Stimulated activated CD8-positive, alpha-beta memory T cell treated with anti-CD3 and anti-CD28 coated beads, Interleukin-7, amount 100 ng/mL, for 1 hour (primary cell): ENCODE measurements at places on chromosomes 5 and 9.

DNA sequence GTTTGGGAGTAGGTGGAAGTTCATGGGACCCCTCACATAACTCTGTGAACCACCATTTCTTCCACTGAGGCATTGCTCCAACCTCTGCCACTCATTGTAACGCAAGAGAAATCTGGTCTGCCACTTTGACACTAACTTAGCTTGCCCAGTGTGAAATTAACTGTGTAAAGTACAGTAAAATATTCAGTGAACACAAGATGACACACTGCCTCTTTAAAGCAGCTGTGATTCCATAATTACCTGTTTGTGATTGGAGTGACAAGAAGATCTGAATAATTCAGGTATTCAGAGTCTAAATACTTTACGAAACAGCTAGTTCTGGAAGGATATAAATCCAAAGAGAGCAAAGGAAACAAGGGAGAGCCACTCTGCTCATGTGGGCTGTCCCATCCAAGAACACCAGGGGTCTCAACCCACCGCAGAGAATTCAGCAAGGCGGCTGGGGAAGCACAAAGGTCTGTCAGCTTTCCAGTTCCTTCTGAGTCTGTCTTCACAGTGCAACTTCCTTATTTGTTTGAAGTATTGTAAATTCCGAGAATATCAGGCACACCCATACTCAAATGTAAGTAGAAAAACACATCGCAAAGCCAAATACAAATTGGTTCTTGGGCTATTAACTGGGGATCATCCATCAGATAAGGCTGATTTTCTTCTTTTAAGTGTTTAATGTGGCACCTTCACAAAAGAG is 86.9 kb downstream of the GNAQ start:
- no peak for DNase-seq

GRCh38 chr5:57501414-57502201 is 19.0 kb upstream of the ACTBL2 start:
- no peak for DNase-seq

DNA sequence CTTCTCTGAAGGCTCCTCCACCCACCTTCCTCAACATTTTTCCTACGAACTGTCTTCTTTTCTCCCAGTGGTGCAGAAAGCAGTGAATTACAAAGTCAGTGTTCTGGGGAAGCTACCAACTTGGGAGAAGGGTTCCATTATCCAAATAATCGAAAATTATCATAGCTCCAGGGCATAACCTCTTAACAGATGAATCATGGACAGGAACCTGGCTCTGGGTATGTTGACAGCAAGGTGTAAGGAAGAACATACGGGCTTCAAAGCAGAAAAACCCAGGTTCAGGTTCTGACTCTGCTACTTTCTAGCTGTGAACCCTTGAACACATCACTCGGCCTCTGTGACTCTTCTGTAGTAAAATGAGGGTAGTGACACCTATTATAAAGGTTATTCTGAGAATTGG is 351.3 kb downstream of the ENC1 start:
- DNase-seq: no peak

GRCh38 chr5:107513337-107514085 is 157.2 kb downstream of the EFNA5 start:
- no peak for DNase-seq

DNA sequence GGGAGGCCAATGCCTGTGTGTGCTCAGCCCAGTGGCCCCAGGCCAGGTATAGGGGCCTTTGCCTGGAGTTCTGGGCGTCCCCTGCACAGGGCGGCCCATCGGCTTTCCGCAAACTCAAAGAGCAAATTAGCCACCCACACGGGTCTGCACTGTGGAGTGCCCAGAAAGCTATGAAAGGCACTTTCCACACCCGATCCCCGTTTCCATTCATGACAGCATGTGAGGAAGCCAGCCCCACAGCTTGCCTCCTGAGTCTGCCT is 5.2 kb downstream of the DBH start:
- DNase-seq: no peak

GRCh38 chr5:21882074-21882745 is 970.9 kb downstream of the CDH12 start:
- DNase-seq: no peak

GRCh38 chr5:122673343-122673742 is 101.5 kb upstream of the SNX2 start:
- DNase-seq: no peak

- no peak for DNase-seq
These were observed 107.2 kb downstream of the PDE4D start for GRCh38 chr5:59786334-59786805.

- DNase-seq: no peak
These were observed 14.4 kb upstream of the GDA start for GRCh38 chr9:72134801-72135200.

- no peak for DNase-seq
These were observed 270.2 kb upstream of the RASA1 start for GRCh38 chr5:86997516-86997915.

DNA sequence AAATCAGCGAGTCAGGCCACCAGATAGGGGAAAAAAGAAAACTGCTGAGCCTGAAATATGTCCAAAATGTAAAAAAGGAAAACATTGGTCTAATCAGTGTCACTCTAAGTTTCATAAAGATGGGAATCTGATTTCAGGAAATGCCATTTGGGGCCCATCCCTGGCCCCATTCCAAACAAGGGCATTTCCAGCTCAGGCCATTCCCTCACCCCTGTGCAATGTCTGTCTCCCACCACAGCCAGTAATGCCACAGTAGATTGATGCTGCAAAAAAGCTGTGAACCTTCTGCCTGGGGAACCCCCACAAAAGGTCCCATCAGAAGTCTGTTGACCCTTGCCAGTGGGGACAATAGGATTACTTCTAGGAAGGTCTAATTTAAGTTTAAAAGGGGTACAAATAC is 199.6 kb downstream of the YTHDC2 start:
- DNase-seq: no peak

- DNase-seq: no peak
These were observed 581.8 kb upstream of the C9orf72 start for GRCh38 chr9:28155067-28155466.

- no peak for DNase-seq
These were observed 175.9 kb upstream of the IZUMO3 start for GRCh38 chr9:24721621-24722020.

DNA sequence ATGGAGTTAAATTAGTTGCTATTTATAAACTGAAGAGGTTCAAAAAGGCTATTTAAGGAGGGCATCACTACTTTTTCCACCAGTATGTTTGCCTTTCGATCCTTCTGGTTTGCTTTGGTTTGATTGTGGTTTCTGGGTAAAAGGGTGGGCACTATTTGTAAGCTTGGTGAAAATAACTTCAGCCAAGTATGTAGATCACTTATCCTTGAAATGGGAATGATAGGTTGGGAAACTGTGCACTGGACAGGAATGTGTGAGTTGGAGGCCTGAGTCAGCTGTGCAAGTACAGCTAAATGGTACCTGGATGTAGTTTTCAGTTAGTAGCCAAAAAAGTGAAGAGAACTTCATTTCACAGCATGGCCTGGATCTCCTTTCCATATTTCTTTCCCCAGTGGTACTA is 466.2 kb downstream of the ENC1 start:
- no peak for DNase-seq

- no peak for DNase-seq
These were observed 8.6 kb upstream of the COL15A1 start for GRCh38 chr9:98935071-98935505.

DNA sequence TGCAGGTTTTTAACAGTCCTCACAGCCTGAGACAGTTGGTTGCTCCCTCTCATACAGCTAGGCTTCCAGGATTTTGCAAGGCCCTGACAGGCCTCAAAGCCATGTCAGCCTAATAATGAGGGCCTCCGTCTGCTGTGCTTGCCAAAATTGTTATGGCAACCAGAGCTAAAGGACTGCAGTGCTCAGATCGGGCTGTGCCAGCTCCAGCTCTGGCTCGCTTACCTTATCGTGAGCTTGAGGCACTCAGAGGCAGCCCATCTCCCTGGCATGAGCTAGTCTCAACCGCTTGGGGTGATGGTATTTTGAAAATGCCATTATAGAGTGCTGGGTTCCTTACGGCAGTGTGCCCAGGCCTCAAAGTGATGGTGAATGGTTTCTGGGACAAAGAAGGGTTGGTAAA is 8.4 kb downstream of the MTAP start:
- no peak for DNase-seq

GRCh38 chr9:134693011-134693410 is 51.4 kb downstream of the COL5A1 start:
- no peak for DNase-seq

GRCh38 chr9:72351538-72352453 is 13.2 kb downstream of the ZFAND5 start:
- DNase-seq: no peak

GRCh38 chr9:129490583-129491486 is 130.1 kb downstream of the C9orf50 start:
- DNase-seq: no peak
